Hindlimb muscle (tissue), 1 donor: ENCODE measurements at places on chromosomes 12 and 14. TPM values are rescaled to one million over a fixed set of nuclear protein-coding genes. Genes with fewer than 3 reads are reported as not detected.

- DNase-seq: no peak
These were observed 149.4 kb upstream of the HIF1A start for GRCh38 chr14:61545726-61546455.

GRCh38 chr14:100281286-100282082 is 24.8 kb downstream of the SLC25A29 start:
- DNase-seq: no peak

DNA sequence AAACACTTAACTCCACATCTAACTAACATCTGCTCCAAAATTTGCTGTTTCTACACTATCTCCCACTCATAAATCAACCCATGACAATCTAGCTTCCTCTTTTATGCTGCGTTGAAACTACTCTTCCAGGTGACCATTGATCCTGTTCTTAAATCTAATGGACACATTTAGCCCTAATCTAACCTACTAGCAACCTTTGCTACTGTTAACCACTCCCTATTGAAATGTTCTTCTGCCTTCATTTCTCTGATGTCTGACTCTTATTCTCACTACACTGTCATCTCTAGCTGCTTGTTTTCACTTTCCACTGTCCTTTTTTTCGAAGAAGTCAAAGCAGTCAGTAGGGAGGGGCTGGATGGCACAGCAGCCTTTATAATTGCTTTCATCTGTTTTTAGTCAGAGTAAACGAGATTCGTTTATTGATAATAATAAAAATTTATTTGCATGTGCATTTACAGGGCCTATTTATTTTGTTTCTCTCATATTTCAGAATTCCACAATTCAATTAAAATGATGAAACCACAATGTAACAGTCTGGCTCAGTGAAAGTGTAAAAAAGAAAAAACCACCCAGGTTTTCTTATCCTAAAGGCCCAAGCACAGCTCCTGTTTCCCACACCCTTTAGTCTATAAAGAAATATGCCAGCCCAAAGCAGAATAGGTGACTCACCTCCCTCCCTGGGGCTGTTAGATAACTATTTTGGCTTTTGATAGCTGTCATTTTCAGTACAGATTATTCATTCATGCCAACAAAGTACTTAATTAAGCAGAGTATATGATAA is 44.9 kb downstream of the ATP2B1 start:
- no peak for DNase-seq

- DNase-seq: no peak
These were observed 16.5 kb upstream of the SEL1L start for GRCh38 chr14:81550001-81550637.

- DNase-seq: no peak
These were observed 11.5 kb downstream of the UBE2N start for GRCh38 chr12:93430280-93430679.

The LYZ gene
- 23.4 TPM for polyA plus RNA-seq

The GNB3 gene
- polyA plus RNA-seq: 32.6 TPM

The BATF gene
- polyA plus RNA-seq: 1.0 TPM

The SRRM4 gene
- 0.31 TPM for polyA plus RNA-seq

The SLC10A1 gene
- polyA plus RNA-seq: not detected

The CBX5 gene
- 65.3 TPM for polyA plus RNA-seq
